ENCODE measurements at places on chromosomes 16 and 17.

- DNase-seq = no peak
These were observed 33.4 kb upstream of the ZNF469 start for GRCh38 chr16:88349153-88349902.

DNA sequence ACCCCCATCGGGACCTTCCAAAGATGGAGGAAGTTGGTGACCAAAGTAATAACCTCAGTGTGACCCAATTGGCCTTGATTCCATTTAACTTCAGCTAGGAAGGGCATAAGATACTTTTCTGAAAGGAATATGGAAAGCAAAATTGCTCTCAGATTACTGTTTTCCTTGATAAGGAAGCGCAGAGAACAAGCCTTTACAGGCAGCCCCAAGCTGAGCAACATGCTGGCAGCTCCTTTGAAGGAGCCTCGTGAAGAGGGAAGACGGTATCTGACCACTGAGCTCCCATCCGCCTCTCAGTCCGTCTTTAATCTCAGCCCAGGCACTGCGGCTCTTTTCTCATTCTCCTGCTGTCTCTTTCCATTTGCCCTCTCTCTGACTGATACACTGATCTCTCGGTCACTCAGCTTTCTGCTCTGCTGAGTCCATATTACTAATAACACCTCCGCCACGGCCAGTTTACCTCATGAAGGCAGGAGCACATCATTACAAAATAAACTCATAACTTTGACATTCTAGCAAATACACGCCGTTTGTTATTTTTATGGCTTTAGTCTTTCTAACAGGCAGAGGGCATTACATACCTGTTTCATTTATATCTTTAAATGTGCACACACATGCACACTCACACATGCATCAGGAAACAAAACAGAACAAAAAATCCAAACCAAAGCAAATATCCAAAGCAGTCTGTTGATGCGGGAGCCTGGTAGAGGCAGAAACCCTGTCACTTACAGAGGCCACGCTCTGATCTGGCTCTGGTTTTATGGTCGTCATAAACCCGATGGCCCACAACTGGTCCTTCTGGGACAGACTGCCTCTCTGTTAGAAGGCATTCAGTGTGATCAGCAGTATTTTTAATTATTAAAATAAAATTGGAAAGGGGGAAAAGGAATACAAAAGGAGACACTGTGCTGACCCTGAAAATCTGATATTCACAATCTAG, 183.2 kb downstream of the AATF start:
- DNase-seq = no peak

- peak; percentile 32 for DNase-seq
These were observed 7.8 kb upstream of the RNASEK start for GRCh38 chr17:7004398-7005253.

- no peak for DNase-seq
These were observed 74.7 kb upstream of the CIBAR2 start for GRCh38 chr16:85187002-85187401.

DNA sequence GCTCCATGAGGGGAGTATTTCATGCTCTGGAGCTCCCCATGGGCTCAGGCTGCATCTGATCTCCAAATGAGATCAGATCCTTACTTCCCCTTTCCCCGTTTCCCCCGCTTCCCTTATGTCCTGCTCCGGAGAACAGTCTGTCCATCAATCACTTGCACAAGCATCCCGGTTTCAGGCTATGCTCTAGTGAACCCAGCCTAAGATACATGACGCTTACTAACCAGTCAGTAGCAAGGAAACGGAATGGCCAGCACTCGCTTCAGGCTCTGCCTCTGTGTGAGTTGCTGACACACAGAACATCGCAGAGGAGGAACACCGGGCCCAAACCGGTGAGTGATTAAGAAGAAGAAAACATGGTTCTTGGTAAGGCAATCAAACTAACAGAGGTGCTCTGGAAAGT, 9.4 kb upstream of the ATP5MC1 start:
- no peak for DNase-seq

- DNase-seq = no peak
These were observed 6.7 kb downstream of the ABCC3 start for GRCh38 chr17:50641357-50641756.

DNA sequence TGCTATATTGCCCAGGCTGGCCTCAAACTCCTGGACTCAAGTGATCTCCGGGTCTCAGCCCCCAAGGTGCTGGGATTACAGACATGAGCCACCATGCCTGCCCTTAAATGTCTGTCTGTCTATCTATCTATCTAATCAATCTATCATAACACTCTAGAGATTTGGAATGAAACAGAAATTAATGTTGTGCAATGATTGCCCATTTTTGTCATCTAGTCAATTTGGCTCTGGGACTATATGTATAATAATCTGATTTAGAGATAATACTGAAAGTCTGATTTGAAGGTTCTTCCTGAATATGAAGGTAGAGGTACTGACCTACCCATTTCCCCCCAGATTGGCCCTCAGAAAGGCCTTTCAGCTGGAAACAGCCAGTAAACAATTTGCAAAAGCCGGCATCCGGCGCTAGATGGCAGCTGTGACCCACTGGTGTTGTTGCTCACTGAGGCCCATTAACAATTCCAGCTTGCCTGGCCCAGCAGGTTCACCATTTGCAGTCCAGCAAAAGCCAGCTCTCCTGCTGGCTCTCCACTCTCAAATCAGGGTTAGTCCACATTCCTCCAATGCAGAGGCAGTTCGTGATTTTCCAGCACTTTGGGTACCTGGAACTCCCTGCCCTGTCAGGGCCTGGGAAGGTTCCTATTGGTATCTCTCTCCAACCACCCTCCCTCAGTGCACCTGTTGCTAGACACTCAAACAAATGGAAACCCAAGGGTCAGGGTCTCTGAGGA, 22.9 kb upstream of the C16orf87 start:
- no peak for DNase-seq

- DNase-seq = no peak
These were observed 2.2 kb upstream of the CDH5 start for GRCh38 chr16:66364117-66364958.

- DNase-seq = no peak
These were observed 89.9 kb upstream of the EEF2KMT start for GRCh38 chr16:5187402-5187952.

GRCh38 chr16:84198401-84198800, 7.4 kb downstream of the ADAD2 start:
- no peak for DNase-seq

GRCh38 chr16:79639576-79640311, 39.2 kb upstream of the MAF start:
- DNase-seq = no peak

DNA sequence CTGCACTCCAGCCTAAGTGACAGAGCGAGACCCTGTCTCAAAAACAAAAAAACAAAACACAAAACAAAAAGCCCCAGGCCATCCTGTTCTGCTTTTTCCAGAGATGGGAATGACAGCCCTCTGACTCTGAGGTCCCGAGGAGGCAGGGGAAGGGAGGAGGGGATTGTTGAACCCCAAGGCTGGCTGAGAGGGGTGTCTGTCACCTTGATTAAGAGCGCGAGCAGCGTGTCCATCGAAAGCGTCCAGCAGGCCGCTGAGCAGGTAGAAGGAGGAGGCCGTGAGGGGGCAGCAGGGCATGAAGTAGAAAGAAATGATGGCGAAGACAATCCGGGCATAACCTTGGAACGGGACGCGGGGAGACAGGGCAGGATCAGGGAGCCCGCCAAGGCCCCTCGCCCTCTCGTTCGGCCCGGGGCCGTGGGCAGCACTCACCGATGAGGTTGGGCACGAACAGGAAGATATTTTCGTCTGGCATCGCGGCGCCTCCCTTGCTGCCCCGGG, 593 bp downstream of the CDIPT start:
- DNase-seq = no peak

DNA sequence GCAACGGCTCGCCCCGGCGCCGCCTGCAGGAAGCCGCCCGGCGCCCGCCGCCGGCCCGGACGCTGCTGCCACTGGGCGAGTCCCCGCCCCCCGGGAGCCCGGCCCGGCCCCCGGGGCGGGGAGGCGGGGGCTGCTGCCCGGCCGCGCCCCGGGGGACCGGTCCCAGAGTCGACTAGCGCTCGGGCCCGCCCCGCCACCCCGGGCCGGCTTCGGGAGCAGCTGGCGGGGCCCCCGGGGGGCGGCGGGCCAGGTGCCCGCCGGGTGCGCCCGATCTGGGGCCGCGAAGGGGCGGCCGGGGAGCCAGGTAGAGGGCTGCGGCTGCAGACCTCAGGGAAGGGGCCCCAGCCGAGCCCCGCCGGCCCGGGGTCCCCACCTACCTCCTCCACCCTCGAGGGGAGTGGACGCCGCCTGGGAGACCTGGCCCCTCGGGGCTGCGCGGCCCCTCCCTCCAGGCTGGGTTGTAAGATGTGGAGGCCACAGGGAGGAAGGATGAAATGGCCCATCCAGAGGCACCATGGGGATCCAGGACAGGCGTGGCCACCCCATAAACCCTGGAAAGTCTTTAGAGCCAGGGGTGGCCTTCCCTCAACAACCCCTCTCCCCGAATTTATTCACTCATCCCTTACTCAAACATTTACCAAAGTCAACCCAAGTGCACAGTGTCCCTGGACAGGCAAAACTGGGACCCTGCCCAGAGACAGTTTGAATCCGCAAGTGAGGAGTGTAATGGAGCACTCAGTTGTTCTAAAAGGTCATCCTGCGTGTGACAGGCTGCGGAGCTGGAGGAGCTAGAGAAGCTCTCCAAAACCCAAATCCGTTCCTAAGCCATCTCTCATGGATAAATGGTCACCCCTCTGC, at the start of gene CDYL2:
Gene CDYL2, minus strand, starts transcription at position 73 of the 858 bp plus-strand sequence. CDS start 425 bp downstream, outside the sequence.
- DNase-seq = peak; percentile 23

DNA sequence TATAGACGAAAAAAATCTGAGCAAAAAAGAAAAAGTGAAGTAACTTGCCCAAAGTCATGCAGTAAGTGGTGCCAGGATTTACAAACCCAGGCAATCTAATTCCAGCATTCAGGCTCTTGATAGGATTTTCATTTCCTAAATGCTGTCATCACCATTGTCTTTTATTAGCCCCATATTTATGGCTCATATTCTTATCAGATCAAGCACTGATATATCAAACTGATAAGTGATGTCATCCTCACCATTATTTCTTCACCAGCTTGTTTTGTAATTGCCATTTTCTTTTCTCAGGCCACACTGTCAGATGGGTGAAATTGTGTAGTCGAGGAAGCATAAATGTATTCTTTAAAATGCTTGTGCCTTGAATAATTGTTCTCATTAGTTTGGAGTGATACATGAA, 1.3 kb downstream of the RAD51C start:
- DNase-seq = no peak

GRCh38 chr16:89921702-89922476, 1.3 kb upstream of the TUBB3 start:
- DNase-seq = peak; percentile 87

GRCh38 chr16:88886845-88887521, 20.5 kb upstream of the PABPN1L start:
- DNase-seq = peak; percentile 31

GRCh38 chr17:33753452-33753851, 460.4 kb upstream of the ASIC2 start:
- no peak for DNase-seq

DNA sequence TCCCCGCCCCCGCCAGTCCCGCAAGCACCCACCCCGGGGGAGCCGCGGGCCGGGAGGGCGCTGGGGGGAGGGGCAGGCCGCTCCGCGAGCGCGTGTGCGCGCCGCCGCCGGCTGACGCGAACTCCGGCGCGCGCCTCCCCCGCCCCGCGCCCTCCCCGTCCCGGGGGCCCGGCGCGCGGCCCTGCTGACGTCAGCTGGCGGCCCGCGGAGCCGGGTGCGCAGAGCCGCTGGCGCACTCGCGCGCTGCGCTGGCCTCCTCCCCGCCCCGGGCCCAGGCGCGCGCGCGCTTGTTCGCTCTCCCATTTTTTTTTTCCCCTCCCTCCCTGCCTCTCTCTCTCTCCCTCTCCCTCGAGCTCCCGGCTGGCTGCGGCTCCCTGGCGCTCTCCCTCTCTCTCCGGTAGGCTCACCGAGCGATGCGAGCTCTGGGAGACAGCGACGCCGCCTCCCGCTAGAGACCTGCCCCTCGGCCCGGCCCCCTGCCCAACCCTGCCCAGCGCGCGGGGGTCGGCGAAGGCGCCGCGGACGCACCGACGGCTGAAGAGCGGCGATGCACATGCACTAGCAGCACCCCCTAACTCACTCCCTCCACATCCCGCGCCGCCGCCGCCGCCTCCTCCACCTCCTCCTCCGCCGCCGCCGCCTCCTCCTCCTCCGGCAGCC, at the start of gene GNAO1:
Gene GNAO1, plus strand, starts transcription at position 334 of the 660 bp plus-strand sequence. CDS start 747 bp downstream, outside the sequence.
- no peak for DNase-seq

DNA sequence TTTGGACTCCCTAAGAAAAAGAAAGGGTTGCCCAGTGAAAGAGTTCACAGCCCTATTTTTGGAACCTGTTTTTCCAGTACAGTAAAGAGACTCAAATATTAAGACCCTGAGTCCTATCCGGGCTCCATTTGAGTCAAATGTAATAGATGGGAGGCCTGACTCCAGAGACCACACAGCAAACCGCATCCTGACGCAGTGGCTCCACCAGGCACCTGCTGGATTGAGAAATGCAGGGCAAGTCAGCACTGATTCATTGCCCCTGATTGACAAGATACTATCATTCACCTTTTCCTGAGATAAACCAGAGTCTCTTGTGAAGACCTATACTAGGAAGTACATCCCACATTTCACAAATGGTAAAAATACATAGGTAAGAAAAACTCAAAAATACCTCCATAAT, 715.7 kb upstream of the SOX9 start:
- no peak for DNase-seq

- no peak for DNase-seq
These were observed 69.6 kb downstream of the SEC14L1 start for GRCh38 chr17:77210331-77210730.
